ENCODE measurements at places on chromosomes 12 and 14. TPM values are rescaled to one million over a fixed set of nuclear protein-coding genes. Genes with fewer than 3 reads are reported as not detected.

Gene GTF2H3
- total RNA-seq, result 25.5 TPM

Gene GSG1
- not detected for total RNA-seq

Gene HOXC12
- not detected for total RNA-seq

Gene GZMB
- total RNA-seq, result 7.6 TPM

DNA sequence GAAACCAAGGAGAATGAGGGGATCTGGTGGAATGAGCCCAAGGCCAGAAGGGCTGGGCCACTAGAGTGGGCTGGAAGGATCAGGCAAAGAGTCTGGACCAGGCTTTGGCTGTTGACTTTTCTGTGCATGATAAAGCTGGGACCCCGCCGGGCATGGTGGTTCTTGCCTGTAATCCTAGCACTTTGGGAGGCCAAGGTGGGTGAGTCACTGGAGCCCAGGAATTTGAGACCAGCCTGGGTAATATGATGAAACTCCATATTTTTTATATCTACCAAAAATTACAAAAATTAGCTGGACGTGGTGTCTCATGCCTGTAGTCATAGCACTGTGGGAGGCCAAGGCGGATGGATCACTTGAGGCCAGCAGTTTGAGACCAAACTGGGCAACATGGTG is 393 bp upstream of the KLHL33 start:
- peaks cover 14% of the 10 kb centered on the region for H3K27me3 ChIP-seq
- H3K4me3 ChIP-seq, result no peak overlapping the region
- H3K4me1 ChIP-seq, result no peaks in the 10 kb centered on the region
- no peak overlapping the region for H3K27ac ChIP-seq
- no peaks in the 10 kb centered on the region for H3K36me3 ChIP-seq
- DNase-seq, result no peak

- H3K4me1 ChIP-seq, result no peaks in the 10 kb centered on the region
- DNase-seq, result no peak
- H3K27me3 ChIP-seq, result no peaks in the 10 kb centered on the region
- H3K36me3 ChIP-seq, result no peaks in the 10 kb centered on the region
Measured at GRCh38 chr14:53744857-53745256, 211.8 kb downstream of the BMP4 start.

- H3K4me1 ChIP-seq, result no peaks in the 10 kb centered on the region
- H3K36me3 ChIP-seq, result no peaks in the 10 kb centered on the region
- no peak for DNase-seq
- H3K27ac ChIP-seq, result no peak overlapping the region
- H3K4me3 ChIP-seq, result no peak overlapping the region
Measured at GRCh38 chr12:95600567-95600966, 49.3 kb upstream of the USP44 start.

GRCh38 chr14:76701981-76702380 is 59.3 kb upstream of the VASH1 start:
- no peaks in the 10 kb centered on the region for H3K27me3 ChIP-seq
- no peaks in the 10 kb centered on the region for H3K36me3 ChIP-seq
- no peak overlapping the region for H3K27ac ChIP-seq
- no peaks in the 10 kb centered on the region for H3K4me1 ChIP-seq

DNA sequence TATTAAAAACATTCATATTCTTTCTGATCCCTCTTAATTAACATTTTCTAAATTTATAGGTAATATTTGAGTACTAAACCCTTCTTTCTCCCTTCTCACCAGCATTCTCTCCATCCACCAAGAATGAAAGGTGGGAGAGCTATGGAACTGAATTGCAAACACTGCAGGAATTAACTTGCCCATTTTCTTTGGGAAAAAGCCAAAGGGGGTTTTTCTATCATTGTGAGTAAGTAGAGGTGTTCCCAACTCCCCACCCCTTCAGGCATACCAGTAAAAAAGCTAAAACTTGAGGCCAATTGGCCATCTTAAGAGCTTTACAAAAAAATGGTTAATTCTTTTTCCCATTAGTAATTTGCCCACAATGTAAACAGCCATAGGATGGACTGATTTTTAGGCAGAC is 23.7 kb downstream of the PCNX1 start:
- no peak overlapping the region for H3K4me3 ChIP-seq
- DNase-seq, result no peak
- no peaks in the 10 kb centered on the region for H3K36me3 ChIP-seq
- H3K27me3 ChIP-seq, result no peaks in the 10 kb centered on the region

- H3K27ac ChIP-seq, result no peak overlapping the region
- no peaks in the 10 kb centered on the region for H3K4me1 ChIP-seq
- H3K27me3 ChIP-seq, result no peaks in the 10 kb centered on the region
- DNase-seq, result no peak
- H3K36me3 ChIP-seq, result peaks cover 95% of the 10 kb centered on the region
- H3K4me3 ChIP-seq, result no peak overlapping the region
Measured at GRCh38 chr12:110382683-110383082, 20.8 kb downstream of the ANAPC7 start.

DNA sequence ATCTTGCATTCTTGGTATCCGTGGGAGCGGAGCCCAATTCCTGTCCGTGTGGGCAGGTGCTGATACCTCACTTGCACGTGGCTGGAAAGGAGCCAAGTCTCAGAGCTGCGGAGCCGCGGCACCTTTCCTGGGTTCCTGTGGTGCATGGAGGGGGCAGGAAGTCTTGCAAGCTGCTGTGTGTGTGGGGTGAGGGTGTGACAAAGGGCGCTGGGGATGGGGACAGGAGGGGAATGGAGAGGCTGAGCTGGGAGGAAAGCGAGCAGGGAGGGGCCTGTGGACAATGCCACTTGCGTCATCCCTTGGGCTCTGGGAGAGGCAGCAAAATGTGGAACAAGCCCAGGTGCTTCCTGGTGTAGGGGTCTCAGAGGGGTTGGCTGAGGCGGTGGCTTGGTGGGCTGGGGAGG is 86.7 kb downstream of the CALM1 start:
- DNase-seq, result no peak
- no peaks in the 10 kb centered on the region for H3K36me3 ChIP-seq
- H3K27me3 ChIP-seq, result no peaks in the 10 kb centered on the region
- H3K27ac ChIP-seq, result no peak overlapping the region
- no peak overlapping the region for H3K4me3 ChIP-seq

DNA sequence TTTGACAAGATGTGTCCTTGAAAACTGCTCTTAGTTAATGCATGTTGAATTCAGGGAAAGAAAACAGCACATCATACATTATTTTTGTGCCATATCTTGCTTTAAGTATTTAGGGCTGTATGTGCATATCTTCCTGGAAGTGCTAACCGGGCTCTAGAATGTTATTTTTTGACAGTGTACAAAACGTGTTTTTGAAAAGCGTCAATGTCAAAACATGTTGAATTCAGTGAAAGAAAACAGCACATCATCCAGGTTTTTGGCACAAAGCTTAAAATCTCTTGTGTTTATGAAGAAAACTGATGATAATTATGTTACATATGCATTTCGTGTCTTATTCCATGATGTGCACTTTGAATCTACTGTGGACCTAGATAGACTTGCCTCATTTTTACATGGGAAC is 82.7 kb downstream of the ASCL4 start:
- no peak for DNase-seq
- no peaks in the 10 kb centered on the region for H3K4me1 ChIP-seq
- H3K36me3 ChIP-seq, result no peaks in the 10 kb centered on the region
- H3K4me3 ChIP-seq, result no peak overlapping the region

DNA sequence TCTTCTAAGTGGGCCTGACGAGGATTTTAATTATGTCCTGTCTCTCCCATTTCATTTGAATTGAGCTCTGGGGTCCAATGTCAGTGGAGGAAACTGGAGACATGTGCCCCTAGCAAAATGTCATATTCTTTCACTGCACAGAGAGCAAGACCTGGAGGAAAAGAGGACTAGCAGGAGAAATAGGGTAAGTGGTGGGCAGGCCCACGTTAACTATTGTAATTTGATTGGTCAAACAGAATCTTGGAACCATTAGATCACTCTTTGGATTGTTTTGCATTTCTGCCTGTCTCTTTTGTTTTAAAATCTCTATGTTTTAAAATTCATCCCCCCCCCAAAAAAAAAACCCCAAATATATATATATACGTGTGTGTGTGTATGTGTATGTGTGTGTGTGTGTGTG is 113.9 kb upstream of the PELI2 start:
- DNase-seq, result no peak
- H3K36me3 ChIP-seq, result no peaks in the 10 kb centered on the region
- no peak overlapping the region for H3K4me3 ChIP-seq
- H3K27ac ChIP-seq, result no peak overlapping the region
- no peaks in the 10 kb centered on the region for H3K27me3 ChIP-seq
- peaks cover 11% of the 10 kb centered on the region for H3K4me1 ChIP-seq
